ENCODE measurements at places on chromosomes 2 and 18.
A peak's percentile ranks its signal among the peaks of the same experiment; 100 is the strongest.

- DNase-seq: no peak
Observed at GRCh38 chr2:182887093-182887492, 20.7 kb upstream of the FRZB start.

- DNase-seq: no peak
Observed at GRCh38 chr18:76766429-76766828, 55.9 kb upstream of the ZNF236 start.

DNA sequence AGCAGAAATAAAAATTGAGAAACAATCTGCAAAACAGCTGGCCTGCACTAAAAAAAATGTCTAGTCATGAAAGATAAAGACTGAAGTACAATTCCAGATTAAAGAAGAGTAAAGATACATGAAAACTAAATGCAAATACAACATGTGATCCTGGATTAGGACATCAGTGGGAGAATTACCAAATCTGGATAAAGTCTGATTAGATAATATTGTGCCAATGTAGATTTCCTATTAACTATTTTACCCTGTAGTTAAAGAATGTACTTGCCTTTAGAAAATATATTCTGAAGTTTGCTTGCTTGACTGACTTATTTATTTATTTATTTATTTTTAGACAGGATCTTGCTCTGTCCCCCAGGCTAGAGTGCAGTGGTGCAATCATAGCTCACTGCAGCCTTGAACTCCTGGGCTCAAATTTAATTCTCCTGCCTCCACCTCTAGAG, 58.7 kb downstream of the ASXL2 start:
- no peak for DNase-seq

DNA sequence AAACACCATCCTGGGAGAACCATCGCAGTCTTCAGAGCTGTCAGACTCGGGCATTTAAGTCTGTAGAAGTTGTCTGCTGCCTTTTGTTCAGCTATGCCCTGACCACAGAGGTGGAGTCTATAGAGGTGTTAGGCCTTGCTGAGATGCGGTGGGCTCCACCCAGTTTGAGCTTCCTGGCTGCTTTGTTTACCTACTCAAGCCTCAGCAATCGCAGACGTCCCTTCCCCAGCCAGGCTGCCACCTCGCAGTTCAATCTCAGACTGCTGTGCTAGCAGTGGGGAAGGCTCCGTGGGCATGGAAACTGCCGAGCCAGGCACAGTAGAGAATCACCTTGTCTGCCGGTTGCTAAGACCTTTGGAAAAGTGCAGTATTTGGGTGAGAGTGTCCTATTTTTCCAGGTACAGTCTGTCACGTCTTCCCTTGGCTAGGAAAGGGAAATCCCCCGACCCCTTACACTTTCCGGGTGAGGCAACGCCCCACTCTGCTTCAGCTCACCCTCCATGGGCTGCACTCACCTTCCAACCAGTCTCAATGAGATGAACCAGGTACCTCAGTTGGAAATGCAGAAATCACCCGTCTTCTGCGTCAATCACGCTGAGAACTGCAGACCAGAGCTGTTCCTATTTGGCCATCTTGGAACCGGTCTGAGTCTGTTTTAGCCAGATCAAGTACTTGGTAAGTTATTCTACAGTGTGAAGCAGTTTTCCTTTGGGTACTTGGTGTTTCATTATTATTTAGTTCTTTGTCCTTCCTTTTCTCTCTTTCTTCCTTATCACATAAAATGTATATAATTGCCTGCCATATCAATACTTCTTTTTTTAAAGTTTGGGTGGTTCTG, 71.5 kb downstream of the CDC42EP3 start:
- no peak for DNase-seq

DNA sequence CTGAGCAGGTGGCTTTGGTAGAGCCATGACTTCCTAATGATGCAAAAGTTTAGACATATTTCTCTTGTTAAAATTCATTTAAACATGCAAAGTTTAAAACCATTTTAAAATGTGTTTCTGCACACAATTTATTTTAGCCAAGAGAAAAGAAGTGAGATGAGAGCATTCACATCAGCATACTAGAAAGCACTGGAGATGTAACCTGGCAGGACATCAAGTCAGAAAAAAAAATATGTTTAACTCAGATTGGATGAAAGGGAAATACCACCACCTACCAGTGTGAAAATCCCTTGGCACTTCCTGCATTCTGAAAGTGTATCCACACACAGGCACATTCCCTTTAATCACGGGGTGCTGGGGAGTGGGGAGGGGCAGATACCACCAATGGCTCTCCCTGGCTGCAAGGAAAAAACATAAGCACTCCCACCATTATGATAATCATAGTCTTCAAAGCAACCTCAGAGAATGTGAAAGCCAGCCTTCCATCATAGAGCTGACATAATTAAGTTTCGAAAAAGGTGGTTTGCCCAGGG, 25.0 kb downstream of the DNER start:
- no peak for DNase-seq

- DNase-seq: no peak
Observed at GRCh38 chr18:69383186-69383585, 17.5 kb upstream of the DOK6 start.

GRCh38 chr2:7672027-7672684, 754.9 kb downstream of the RNF144A start:
- DNase-seq: peak; percentile 59

- no peak for DNase-seq
Observed at GRCh38 chr2:239189711-239190131, 211.1 kb downstream of the HDAC4 start.

- no peak for DNase-seq
Observed at GRCh38 chr2:170310876-170311502, 133.0 kb downstream of the MYO3B start.

- no peak for DNase-seq
Observed at GRCh38 chr18:24656551-24657443, 196.4 kb downstream of the HRH4 start.

DNA sequence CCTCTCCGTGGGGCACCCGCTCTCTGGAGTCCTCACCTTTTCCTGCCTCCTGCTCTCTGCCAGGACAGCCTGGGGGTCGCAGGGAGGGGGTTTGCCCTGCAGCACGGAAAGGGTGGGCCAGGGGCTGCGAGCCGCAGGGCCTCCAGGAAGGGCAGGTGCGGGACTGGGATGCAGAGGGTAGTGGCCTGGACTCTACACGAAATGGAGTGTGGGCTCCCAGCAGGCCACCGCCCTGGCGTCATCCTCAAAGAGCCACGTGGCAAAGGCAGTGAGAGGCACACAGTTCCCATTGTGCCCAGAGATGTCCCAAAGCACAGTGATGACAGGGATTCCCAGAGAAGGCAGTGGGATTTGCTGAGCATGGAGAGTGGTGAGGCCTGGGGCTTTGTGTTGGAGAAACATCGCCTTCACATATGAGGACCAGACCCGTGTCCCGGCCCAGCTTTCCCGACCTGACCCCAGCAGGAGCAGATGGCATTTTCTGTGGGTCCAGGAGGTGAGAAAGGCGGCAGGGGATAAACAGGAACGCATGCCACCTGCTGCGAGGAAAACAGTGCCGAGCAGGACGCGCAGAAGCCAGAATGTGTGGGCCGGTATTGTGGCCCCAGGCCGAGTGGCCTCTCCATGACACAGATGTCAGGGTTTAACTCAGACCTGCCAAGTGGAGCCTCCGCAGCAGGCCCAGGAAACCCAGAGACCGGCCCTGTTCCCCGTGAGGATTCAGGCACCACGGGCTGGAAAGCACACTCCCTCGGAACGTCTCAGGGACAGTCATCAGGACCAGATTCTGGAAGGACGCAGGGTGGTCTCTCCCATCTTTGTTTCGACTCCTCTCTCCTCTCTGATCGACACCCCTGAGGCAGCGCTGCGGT, 855.5 kb upstream of the SALL3 start:
- DNase-seq: no peak

DNA sequence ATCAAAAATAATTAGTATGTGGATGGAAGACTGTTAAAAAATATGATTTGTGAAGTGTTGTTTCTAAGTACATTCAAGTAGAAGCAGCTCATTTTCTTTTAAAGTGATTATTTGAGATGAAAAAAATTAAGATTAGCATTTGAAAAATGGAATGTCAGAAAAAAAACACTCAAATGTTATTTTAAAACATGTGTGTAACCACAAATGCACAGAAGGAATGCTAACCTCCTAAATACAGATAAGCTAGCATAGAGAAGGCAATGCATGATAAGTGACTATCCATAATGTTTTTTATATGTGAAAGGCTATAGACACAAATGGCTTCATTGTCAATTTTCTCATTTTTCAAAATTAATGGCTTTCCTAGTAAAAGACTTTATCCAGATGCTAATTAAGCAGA, 198.9 kb downstream of the NYAP2 start:
- no peak for DNase-seq

DNA sequence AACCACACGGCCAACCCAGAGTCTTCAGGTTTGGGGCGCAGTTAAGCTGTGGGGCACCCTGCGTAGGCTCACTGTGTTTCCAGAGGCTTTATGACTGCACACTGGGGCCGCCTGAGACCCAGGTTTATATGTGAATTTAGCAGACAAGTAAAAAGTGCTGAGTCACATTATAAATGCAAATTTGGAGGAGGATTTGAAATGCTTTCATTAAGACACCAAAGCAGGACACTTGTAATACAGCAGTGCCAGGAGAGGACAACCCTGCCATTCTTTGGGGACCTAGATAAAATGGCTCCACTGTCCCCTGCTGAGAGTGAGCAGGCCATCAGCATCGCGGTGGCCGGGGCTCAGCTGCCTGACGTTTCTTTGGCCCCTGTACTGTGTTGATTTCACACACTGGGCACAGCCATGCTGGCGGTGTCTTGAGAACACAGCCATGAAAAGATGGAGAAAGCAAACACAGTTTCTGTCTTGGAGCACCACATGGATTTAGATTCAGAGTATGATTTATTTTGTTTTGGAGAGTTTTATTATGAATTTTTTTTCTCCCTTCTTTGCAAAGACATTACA, 10.2 kb downstream of the ACKR3 start:
- no peak for DNase-seq

DNA sequence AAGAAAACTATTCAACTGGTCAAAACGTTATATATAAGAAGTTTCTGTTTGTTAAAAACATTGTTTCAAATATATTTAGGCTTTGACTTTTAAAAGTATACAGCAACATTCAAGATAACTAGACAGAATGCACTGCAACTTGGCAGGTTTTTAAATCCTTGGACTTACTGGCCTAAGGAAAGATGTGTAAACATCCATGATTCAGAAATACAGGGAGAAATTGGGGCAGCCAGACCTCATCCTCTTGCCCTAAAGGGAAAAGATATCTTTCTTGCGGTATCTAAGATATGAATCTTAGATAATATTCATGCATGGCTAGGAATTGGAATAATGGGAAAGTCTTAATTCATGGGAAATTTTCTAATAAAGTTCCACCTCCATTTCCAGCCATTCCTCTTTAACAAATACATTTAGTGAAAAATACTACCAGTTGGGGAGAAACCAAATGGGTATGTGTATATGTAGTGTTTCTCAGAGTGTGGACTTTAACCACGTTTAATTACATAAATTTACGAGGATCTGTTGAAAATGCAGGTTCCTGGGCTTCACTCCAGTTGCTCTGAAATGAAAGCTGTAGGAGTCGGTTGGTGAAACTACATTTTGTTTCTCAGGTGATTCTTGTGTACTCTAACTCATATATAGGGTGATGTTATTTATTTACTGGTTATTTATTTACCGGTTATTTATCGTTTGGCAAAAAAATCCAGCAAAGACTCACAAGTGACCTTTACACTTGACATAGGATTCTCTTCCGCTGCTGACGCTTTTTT, 587 bp upstream of the TANK start:
- DNase-seq: no peak

DNA sequence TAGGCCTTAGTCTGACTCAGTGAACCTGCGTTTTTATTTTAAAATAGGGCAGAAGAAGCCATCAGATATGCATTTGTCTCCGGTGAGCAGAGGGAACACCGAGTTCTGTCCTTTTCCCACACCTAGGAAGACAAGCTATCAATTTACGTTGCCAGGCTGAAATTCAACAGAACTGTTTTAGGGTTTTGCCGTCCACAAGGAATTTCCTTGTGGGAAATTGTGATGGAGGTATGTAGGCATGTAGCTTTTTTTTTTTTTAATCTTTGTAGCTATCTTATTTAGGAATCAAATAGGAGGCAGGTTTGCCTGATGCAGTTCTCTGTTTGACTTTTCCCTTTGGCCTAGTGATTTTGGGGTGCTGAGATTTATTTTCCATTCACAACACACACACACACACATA, 62.0 kb upstream of the ASAP2 start:
- no peak for DNase-seq

DNA sequence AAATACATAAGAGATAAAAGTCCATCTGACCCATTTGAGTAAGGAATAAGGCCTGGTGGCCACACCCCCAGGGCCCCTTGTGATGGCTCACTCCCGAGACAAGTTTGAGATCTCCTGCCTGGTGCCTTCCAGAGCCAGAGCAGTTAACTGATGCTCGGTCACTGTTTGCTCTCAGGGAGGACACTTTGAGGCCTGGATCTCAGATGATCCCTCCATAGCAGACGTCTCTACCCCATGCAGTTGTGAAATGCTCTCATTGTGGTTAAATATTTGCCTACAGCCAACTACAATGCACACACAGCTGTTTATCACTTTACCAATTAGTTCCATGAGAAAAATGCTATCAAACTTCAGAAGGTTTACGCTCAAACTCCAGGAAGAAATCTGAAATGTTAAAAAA, 12.3 kb downstream of the GYPC start:
- DNase-seq: no peak

- no peak for DNase-seq
Observed at GRCh38 chr18:59301929-59302328, 16.5 kb downstream of the CPLX4 start.

DNA sequence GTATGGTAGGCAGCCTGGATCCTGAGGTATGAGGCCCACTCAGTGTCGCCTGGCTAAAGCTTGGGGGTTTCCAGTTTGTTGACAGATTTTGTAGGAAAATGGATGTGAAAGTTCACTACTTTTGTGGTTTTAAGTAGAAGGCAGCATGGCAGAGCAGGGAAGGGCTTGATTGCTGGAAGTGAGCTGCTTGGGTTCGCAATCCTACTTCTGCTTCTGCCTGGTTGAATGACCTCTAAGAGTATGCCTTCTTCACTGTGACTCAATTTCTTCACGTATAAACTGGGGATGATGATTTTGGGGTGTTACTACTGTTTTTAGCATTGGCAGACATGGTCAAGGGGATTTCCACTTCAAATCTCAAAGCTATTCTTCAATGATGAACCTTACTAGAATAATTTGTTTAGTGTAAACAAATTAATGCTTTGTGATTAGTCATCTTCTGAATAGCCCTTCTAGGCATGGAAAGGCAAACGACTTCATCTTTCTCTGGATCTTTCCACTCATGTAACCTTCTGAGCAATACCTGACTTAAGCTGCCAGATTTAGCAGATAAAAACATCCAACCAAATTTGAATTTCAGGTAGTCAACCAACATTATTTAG, 13.2 kb downstream of the BMP10 start:
- no peak for DNase-seq

DNA sequence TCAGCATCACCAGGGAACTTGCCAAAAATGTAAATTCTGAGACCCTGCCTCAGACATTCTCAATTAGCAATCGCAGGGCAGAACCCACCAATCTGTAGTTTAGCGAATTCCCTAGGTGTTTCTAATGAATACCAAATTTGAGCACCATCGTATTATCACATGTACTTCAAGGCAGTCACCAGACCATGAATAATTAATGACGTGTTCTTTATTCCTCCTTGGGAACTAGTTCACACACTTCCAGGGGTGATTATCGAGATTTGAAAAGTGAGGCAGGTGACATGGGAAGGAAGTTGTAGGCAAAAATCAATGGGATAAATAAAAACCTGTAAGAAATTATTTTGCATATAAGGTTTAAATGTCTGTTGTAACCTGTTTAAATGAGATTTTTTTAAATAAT, 102.5 kb upstream of the CRIM1 start:
- DNase-seq: no peak

- DNase-seq: no peak
Observed at GRCh38 chr2:222039821-222040220, 259.0 kb downstream of the PAX3 start.
